ENCODE measurements at places on chromosomes 13 and 19.

DNA sequence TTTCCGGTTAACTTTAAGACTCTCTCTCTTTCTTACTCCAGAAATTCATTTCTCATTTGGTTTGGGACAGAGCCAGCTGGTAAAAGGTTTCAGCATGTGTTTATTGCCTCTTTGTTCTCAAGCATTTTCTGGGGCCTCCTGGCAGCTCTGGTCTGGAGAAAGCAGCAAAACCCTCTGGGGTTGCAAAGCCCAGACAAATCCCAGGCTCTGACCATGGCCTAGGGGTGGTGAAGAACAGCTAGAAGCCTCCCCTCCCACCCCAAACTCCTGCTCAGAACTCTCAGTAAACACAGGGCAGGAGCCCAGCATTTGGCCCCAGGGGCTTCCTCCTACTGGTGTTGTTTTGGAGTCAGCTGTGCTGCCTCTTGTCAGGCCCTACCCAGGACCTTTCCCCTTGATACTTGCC, 124.2 kb upstream of the SERP2 start:
- DNase-seq = no peak

GRCh38 chr19:772730-773436, 22.0 kb downstream of the MISP start:
- no peak for DNase-seq

DNA sequence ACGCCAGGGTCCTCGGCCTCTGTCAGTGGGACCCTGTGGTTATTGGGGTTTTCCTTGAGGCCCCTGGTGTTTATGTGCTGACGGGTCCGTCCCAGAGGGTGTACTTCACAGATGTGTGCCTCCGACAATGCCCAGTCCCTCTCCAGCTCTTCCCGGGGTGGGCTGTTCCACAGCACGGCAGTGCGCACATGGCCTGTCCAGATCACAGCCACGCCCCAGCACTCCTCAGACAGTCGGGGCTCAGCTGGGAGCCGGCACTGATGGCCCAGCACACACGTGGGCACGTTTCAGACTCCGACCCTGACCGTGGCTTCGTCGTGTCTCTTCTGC, 16.9 kb upstream of the F7 start:
- no peak for DNase-seq

DNA sequence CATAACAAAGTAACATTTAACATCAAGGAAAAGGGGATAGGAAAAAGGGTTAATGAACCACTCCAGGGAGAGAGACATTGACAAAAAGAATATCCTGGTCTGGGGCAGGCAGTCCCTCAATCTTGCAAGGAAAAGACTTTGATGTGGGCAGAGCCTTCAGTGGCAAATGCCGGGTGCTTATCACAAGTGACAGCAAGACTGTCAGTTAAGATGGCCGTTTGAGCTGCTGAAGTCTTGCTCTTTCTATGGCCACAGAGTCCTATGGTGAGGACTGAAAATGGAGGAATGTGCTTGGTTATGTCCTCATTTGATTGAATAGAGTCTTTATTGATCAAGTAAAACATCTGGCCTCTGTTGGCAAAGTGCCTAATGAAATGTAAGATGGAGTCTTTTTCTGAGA, 112.1 kb downstream of the B3GLCT start:
- no peak for DNase-seq

DNA sequence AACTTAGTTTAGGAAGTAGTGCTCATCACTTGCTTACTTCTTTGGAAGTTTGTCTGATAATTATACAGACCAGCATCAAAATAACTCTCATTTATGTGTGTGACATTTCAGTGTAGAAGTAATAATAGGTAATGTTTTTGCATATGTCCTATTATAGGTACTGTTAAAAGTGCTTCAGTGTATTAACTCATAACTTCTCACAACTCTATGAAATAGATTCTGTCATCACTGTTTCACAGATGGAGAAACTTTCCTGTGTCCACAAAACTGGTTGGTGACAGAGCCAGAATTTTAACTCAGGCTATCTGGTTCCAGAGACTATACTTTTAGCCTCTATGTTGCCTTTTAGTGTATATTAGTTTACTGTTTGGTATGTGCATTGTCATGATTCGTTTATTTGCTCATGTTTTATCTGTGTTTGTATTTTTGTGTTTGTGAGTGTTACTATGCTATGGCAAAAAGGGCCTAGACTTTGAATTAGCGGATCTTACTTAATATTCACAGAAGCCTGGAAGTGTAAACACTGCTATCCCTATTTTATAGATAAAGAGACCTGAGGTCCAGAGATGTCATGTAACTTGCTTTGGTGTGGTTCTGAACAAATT, 12.7 kb downstream of the LPAR6 start:
- DNase-seq = no peak

GRCh38 chr13:71242201-71242600, 624.8 kb downstream of the DACH1 start:
- no peak for DNase-seq

- DNase-seq = no peak
These were observed 571.6 kb downstream of the UQCRFS1 start for GRCh38 chr19:28641395-28641794.

GRCh38 chr19:2758601-2759313, 18.9 kb upstream of the SLC39A3 start:
- no peak for DNase-seq

DNA sequence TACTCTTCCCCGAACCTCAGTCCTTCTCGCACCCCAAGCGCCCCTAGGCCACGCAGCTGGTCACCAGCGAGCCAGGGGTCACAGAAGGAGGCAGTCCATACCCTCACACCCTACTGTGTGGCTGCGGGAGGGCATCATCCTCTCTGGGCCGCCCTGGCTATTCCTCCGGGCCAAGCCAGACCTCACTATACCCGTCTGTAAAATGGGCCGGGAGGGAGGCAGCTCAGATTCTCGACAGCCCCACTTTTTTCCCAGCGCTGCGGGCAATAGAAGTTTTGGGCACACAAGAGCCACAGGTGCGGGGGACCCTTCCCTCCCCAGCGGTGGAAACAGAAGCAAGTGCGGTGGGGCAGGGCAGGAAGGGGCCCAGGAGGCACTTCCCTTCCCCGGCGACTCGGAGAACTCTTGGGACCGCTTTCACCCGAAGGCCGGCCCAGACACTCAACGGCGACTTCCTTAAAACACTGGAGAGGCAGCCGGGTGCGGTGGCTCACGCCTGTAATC, 5.6 kb upstream of the ARRDC2 start:
- DNase-seq = no peak

DNA sequence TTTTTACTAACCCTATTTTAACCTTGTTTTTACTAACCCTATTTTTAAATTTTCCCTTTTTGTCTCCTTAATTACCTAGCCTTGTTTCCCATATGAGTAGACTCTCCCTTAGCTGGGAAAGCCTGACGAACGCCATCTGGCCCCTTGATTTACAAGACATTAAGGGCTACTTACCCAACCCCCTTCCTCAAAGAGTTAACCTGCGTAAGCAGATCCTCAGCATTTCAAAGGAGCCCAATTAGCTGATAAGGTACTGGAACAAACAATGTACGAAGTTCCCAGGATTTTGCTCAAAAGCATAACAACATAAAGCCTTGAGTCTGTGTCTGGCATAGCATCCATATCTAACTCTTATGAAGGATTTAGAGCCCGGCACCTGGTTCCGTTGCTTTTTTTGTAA, 4.7 kb upstream of the MVB12A start:
- DNase-seq = no peak

DNA sequence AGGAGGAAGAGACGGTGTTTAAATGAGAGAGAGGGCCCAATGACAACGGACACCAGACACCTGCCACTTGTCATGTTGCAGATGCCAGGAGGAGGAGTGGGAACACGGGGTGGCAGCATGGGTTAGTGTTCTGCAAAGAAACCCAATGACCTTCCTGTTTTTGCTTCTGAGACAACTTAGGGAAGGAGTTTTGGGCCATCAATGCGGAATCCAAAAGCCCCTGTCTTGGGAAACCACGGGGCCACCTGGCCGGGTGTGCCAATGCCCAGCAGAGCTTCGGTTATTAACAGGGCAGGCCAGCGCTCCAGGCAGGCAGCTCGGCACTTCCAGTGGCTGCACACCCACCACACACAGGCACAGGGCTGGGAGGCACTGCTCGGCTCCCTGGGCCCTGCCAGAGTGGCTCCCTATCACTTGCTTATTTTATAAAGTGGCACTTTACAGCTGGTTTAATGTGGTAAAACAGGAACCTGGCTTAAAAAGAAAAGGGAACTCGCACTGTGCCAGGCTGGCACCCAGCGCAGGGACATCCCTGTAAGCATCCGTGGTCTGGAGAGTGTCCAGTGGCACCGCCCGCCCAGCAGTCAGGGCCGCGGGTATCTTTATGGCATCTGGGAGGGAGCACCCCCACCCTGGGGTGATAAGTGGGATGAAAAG, 19.1 kb downstream of the ELL start:
- no peak for DNase-seq

DNA sequence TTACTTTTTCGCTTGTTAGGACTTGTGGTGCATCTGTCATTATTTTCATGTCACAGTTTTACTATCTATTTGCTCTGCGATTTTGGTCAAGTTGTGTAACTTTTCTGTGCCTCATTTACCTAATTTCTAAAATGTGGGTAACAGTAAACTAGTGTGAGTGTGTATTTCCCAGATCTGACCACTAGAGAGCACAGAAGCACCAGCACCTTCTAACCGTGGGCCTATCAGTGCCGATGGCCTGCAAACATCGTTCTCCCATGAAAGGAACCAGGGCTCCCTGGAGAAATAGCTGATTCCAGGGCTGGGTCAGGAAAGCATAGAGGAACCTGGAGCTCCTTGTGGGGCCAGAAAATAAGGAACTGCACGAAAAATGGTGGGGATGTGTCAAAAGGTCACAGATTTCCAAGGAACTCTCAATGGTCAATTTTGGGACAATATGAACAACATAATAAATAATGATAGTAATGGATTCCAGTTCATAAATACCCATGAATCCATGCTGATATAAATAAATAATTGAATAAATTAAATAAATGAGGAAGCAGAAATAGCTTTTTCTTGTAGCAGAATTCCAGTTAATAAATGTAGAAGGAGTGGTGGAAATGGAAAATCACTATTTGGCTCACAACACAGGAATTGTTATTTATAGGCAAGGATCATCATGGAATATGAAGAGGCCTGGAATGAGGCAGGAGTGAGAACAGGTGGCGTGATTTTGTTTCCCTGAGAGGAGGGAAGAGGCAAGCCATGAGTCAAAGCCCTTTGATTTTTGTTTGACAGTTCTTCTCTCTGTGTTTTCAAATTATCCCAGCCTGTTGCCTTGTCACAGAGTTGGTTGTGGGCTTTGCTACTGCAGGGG, 31.1 kb downstream of the CEACAM8 start:
- DNase-seq = no peak

GRCh38 chr13:80096383-80096782, 244.5 kb downstream of the SPRY2 start:
- no peak for DNase-seq

DNA sequence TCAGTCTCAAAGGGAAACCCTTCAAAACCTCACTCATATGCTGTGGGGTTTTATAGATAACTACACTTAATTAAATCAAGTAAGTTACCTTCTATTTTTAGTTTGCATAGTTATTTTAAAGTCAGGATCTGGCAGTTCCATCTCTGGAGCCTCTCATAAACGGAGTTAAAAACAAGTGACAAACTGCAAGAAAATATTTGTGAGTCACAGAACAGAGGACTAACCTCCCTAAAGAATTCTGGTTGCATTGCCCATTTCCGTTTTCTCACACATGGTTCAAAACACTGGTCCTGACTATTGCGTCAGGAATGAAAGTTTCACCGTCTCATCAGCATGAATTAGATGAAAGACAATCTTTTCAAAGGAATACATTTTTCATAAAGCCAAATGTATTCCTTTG, 10.6 kb downstream of the RXFP2 start:
- DNase-seq = no peak

DNA sequence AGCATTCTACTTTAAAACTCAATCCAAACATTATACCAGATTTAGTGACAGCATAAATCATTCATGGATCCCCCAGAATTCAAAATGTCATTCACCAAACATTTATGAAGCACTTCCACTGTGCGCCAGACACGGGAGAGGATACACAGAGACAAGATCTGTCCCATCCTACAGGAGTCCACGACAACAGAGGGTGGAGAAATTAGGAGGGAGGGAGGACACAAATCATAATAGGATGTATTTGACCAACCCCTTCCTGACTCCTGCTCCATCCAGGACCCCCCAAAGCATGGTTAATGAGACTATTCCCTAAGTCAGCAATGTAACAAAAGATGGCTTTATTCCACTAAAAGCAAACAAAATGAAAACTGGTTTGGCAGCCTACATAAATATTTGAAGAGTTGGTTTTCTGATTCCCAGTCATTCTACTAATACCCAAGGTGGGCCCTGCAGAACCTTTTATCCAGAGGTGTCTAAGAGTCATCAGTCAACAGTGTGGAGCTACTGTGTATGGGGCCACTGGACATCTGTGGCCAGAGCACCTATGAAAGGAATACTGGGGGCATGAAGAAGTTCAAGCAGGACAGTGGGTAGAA, 62.8 kb upstream of the DOCK9 start:
- no peak for DNase-seq

- DNase-seq = no peak
These were observed 2.1 kb downstream of the MEIS3 start for GRCh38 chr19:47417107-47417745.

DNA sequence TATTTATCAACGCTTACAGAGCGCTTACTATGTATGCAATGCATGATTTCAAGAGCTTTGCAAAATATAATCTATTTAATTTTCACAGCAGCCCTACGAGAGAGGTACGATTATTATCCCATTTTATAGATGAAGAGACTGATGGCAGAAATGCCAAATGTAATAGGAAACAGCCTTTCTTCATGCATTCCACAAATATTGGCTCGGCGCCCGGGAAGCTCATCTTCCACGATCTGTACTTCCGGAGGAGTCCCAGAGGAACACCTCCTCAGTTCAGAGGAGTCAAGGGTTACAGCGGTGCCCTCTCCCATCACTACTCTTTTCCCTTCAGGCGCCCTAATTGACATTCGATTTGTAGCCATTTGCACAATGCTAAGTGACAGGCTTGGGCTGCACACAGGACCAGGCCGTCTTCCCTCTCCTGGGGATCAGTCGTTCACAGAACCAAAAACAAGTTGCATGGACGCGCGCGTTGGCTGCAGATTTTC, 1.1 kb upstream of the ARHGAP35 start:
- no peak for DNase-seq

GRCh38 chr13:33072282-33072681, 56.1 kb downstream of the KL start:
- DNase-seq = no peak

DNA sequence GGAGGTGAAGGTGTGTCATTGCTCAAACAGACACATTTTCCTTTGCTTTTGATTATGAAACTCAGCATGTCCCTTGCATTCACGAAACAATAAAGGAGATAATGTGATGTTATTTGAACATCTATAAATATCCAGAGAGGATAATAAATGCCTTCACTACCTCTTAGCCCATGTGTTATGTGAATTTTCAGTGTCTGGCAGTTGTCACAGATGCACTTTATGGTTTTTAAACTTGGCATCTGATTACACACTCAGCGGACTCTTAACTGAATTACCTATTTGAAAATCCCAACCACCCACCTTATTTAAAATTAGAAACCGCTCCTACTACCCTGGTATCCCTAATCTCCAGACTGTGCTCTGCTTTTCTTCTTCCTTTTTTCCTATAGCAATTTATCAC, 254.2 kb downstream of the COG6 start:
- no peak for DNase-seq
